Renal cortex interstitium (tissue), 15 donors: ENCODE measurements at places on chromosomes 7 and 10. TPM values are rescaled to one million over a fixed set of nuclear protein-coding genes. Genes with fewer than 3 reads are reported as not detected.

The LLCFC1 gene
- polyA plus RNA-seq = 0.54 TPM

The FAM24B gene
- polyA plus RNA-seq = 6.3 TPM

The HOXA6 gene
- polyA plus RNA-seq = 36.8 TPM

The SAMD9L gene
- 1.8 TPM for polyA plus RNA-seq

The KIAA1549 gene
- polyA plus RNA-seq = 15.3 TPM

The PRKG1 gene
- polyA plus RNA-seq = 11.9 TPM

The PDGFA gene
- 45.0 TPM for polyA plus RNA-seq

The ACTR1A gene
- 95.7 TPM for polyA plus RNA-seq

The DDC gene
- polyA plus RNA-seq = 86.3 TPM

The PRSS1 gene
- polyA plus RNA-seq = not detected

The REEP3 gene
- polyA plus RNA-seq = 26.3 TPM

The SPDYE8 gene
- polyA plus RNA-seq = 0.20 TPM

The ZNF22 gene
- 82.8 TPM for polyA plus RNA-seq

The CALML3 gene
- polyA plus RNA-seq = 0.06 TPM

The MMD2 gene
- 0.07 TPM for polyA plus RNA-seq

The ETV1 gene
- polyA plus RNA-seq = 40.5 TPM

The C10orf53 gene
- not detected for polyA plus RNA-seq

The GRID2IP gene
- 0.72 TPM for polyA plus RNA-seq

The MRC1 gene
- polyA plus RNA-seq = 10.2 TPM

The ZNF488 gene
- polyA plus RNA-seq = 4.9 TPM

The GPR26 gene
- 0.03 TPM for polyA plus RNA-seq

The NEBL gene
- 86.5 TPM for polyA plus RNA-seq

The DLX5 gene
- 0.36 TPM for polyA plus RNA-seq

The RBP3 gene
- polyA plus RNA-seq = 0.06 TPM
